ENCODE measurements at places on chromosomes 1 and 21.

DNA sequence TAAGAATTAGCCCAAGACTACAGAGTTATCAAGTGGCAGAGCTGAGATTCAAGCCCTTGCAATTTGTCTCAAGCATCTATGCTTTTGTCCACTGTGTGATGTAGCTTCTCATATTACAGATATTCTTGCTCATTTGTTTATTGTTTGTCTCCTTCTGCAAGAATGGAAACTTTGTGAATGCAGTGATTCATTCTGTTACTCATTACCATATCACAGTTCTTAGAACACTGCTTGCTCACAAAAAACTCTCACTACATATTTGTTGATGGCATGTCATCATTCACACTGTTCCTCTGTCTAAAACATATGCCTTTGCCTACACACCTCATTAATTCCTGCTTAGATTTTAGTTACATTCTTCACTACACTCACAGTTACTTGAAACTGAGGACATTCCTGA, 1198.9 kb downstream of the PLA2G4A start:
- DNase-seq, result no peak

DNA sequence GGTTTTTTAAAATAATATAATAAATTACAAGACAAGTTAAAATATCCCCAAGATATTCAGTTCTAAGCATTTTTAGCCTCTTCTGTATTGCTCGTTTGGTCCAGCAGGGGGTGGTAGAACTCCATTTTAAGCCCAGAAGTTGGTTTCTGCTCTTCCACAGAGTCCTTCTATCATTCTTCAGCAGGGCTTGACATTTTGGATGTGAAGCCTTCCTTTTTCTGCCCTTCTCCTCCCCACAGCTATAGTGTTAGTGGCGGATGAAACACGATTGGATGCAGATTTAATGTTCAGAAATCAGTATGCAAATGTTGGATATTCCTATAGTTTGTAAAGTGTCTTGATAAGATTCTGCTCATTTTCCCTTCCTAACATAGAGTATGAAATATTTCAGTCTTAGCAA, 1.4 kb downstream of the NCAM2 start:
- DNase-seq, result no peak

DNA sequence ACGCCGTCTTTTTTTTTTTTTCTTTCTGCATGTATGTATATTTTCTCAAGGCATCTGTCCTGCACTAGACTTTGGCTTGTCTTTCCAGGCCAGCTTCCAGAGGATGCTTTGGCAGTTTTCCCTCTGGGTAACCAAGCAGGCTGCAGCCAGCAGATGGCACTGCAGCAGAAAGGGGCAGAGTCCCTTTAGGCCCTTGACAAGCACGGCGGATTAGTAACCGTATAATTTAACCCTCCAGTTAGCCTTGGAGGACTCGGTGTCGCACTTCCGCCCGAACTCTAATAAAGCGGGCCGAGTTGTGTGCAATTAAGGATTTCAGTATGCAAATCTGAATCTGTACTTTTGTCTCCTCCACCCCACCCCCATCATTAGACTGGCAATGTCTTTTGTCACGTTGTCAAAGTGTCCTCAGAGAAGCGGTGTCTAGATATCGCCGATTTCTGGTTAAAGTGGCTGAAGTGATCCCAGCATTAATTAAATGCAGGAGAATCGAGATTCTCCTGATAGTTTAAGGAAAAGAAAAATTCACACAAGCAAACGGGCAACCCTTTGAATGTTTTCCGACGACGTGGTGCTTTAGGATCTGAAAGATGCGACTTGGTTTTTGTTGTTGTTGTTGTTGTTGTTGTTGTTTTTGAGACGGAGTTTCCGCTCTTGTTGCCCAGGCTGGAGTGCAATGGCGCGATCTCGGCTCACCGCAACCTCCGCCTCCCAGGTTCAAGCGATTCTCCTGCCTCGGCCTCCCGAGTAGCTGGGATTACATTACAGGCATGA, 1.1 kb upstream of the TMEM167B start:
- DNase-seq, result no peak

DNA sequence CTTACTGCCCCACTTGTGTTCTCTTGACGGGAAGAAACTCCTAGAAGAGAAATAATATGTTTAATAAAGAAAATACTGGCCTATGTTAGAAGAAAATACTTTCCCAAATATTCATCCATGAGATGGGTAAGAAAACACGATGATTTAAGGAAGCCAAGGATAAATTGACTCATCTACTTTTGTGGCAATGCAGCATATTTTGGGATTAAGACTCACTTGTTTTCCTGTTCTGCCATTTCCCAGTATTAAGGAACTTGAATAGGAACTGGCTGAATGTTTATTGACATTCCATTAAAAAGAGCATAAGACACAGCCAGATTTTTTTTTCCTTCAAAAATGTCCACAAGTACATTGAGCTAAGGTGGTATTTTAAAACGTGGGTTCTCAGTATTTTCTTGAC, 10.9 kb upstream of the ADAMTS5 start:
- no peak for DNase-seq

- DNase-seq, result no peak
Observed at GRCh38 chr1:60875138-60875537, 207.2 kb upstream of the NFIA start.

GRCh38 chr1:103779932-103780331, 30.2 kb downstream of the AMY1C start:
- no peak for DNase-seq

DNA sequence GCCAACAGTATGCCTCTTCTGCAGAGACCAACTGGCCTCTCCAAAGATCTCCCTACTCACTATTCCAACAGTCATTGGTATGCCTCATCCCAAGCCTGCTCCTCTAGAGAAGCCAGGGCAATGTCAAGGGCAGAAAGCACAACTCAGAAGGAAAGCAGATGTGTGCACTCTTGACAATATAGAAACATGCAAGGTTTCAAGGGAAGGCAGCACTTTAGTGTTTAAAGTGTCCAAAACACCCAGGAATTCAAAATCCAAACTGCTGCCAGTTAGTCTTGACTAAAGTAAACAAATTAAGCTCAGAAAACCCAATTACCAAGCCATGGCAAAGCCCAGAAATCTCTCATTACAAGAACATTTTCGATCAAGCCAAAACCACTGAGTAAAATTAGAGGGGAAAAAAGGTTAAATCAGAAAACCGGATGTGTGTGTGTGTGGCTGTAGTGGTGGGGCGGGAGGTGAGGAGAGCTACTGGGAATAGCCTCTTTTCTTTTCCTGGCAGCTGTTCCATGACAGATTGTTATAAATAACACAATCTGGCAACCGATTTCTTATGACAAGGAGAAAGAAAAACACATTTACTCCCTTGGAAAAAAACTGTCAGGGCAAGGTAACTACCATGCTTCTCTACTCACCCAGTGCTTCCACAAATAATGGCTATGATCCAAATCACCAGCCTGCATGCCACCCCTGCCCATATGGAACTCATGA, 39.2 kb downstream of the EIF2B3 start:
- no peak for DNase-seq

- DNase-seq, result no peak
Observed at GRCh38 chr1:51472359-51472758, 46.7 kb downstream of the EPS15 start.

GRCh38 chr1:209926045-209926444, 12.0 kb upstream of the SYT14 start:
- DNase-seq, result no peak

DNA sequence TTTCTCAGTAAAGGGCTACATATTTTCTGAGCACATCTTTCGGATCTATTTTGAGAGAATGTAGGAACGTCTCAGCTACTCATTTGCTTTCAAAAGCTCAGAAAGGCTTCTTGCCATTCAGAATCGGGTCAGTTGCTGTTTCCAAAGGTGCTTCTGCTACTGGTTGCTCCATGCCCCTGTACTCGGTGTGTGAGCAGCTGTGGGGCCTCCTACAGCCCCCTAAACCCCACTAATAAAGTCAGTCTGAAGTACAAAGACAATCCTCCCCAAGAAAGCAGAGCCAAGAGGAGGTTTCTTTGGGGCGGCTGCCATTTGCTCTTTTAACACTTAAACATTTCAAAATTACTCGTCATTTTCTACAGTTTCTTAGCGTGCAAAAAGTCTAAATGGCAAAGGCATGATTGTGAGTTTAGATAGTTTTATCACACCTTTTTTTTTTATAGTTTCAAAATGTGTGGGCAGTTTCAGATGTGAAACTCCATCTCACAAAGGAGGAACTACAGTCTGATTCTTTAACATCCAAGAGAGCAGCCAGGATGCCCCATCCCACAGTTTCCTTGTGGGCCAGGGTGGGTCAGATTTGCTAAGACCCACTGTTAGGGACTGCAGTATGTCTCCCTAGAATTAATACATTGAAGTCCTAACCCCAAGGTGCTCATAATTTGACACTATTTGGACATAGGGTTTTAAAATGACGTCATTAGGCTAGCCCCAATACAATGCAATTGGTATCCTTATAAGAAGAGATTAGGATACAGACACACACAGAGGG, 4.1 kb downstream of the RUNX1 start:
- DNase-seq, result no peak

- DNase-seq, result no peak
Observed at GRCh38 chr1:20660363-20660762, 806 bp downstream of the DDOST start.

DNA sequence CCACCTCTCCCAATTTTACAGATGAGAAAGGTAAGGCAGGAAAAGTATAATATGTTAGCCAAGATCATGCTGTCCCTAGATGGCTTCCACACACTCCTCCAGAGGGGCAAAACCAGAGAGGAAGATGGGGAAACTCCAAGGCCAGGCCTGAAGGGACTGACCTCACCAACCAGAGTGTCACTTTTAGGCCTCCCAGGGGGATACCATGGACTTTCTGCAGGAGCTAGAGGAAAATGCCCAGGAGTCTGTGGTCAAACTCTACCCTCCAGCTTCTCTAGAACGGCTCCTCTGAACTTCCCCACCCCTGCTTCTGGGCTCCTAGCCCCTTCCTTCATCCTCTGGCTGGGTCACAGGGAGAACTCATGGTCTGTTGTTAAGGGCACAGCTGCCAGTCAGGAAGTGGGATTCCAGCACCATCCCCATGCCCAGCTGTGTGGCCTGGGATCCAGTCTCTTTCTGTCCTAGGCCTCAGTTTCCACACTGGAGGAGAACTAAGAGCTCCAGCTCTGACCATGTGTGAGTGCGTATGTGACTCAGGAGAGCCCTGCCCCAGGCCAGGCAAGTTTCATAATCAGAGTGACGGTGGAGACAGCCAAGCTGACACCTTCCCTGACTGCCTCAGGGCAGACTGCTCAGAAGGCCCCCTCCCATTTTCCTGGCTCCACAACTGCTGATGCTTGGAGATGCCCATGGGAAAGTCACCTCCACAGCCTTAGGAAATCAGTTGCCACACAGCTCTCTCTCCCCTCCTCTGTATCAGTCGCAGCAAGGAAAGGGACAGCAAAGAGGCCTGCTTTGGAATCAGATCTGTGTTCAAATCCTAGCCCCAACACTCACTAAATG, 1.9 kb downstream of the IGSF8 start:
- DNase-seq, result no peak

DNA sequence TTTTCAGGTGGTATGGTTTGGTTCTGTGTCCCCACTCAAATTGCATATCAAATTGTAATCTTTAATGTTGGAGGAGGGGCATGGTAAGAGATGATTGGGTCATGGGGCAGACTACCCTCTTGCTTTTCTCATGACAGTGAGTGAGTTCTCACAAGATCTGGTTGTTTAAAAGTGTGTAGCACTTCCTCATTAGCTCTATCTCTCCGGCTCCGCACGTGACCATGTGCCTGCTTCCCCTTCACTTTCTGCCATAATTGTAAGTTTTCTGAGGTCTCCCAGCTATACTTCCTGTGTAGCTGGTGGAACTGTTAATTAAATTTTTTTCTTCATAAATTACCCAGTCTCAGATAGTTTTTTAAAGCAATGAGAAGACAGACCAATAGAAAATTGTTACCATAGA, 843.2 kb downstream of the AMY1C start:
- no peak for DNase-seq

GRCh38 chr1:201659572-201659971, 120.6 kb downstream of the NAV1 start:
- DNase-seq, result no peak

DNA sequence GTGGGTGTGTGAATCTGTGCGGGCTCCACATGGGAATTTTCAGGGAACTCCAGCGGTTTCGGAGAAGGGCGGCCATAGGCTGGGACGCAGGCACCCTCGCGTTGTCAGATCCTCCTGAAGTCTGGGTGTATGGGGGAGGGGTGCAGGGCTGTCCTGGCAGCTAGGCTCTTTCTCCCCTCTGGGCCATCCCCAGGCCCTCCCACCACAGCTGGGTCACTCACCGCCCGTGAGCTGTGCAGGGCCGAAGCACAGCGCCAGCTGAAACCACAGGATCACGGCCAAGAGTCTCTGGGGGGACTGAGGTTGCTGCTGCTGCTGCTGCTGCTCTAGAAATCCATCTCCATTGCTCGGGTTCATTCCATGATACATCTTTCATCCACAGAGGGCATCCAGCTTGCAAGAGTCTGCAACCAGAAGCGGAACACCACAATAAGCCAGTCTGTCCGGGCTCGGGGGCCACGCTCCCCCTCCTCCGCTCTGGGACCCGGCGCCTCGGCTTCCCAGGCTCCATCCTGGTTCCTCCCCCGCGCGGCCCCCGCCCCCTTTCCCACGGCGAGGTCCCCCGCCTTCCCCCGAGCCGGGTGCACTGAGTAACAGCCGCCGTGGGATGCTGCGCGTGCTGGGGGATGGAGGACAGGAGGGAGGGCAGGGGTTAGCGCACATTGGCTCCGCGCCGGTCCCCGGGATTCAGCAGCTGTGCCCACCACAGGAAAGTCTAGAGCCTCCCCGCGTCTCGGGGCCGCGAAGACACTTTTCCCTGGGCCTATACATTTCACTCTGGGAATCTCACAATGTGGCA, 720 bp downstream of the SUSD4 start:
- no peak for DNase-seq

GRCh38 chr1:4344065-4344732, 310.2 kb upstream of the AJAP1 start:
- no peak for DNase-seq

DNA sequence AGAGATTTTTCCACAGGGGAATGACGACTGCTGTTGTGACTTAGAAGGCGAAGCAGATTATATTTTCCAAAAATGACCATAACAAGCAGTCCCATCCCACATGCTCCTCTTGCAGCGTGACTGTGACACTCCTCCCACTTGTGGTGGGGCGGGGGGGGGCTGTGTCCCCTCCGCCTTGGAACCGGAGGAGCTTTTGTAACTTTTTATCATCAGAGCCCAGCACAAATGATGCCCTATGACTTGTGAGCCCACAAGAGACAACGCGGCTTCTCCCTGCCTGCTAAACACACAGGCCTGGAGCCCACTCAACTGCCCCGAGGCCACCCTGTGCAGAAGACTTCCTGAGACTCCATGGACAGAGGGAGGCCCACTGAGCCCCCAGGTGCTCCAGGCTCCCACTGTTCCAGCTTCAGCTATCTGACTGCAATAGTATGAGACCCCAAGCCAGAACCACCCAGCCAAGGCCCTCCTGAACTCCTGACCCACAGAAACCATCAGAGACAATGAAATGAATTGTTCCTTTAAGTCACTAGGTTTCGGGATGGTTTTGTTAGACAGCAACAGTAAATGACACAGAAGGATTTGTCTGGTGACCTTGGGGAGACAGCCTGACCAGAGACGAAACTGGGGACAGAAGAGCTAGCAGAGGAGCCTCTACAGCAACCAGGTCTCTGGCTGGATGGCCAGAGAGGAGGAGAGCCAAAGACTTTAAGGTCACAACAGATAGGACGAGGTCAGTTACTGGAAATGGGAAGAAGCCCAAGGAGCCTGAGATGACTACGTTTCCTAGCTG, 58.8 kb downstream of the CAPZB start:
- DNase-seq, result no peak

GRCh38 chr1:167083066-167083665, 7.0 kb downstream of the GPA33 start:
- DNase-seq, result no peak

- DNase-seq, result no peak
Observed at GRCh38 chr21:44067011-44067839, 40.0 kb upstream of the PWP2 start.
